ENCODE measurements at places on chromosomes 4 and X.

DNA sequence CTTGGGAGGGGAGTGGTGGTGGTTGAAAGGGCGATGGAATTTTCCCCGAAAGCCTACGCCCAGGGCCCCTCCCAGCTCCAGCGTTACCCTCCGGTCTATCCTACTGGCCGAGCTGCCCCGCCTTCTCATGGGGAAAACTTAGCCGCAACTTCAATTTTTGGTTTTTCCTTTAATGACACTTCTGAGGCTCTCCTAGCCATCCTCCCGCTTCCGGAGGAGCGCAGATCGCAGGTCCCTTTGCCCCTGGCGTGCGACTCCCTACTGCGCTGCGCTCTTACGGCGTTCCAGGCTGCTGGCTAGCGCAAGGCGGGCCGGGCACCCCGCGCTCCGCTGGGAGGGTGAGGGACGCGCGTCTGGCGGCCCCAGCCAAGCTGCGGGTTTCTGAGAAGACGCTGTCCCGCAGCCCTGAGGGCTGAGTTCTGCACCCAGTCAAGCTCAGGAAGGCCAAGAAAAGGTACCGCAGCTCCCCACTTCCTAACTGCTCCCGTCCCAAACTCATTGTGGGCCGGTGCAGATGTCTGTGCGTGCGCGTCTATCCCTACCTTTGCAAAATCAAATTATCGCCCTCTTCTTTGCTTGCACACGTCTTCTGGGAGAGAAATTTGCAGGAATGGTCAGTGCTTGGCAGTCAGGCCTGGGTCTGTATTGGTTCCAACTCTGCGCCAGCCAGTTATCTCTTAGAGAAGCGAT lies 533 bp downstream of the IL15 start:
- DNase-seq, result no peak

- DNase-seq, result no peak
Observed at GRCh38 chr4:48509543-48509942, 19.5 kb downstream of the ZAR1 start.

DNA sequence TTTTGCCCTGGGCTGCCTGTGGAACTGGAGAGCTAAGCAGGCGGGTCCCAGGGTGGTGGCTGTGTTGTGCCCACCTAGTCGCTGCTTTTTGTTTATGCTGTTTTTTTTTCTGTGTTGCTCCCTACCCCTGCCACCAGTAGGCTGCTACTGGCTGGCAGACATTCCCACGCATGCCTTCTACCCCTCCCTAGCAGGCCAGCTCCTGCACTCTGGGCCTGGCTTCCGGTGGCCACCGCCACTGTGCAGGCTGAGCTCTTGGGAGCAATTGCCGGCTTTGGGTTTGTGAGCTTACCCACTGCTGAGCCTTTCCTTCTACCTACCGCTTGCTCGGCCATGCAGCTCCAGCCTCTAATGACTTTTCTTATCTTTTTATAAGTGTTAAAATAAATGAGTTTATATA lies 57.6 kb downstream of the RBM46 start:
- DNase-seq, result no peak

- DNase-seq, result no peak
Observed at GRCh38 chrX:154419688-154420401, 8.5 kb downstream of the TAFAZZIN start.

DNA sequence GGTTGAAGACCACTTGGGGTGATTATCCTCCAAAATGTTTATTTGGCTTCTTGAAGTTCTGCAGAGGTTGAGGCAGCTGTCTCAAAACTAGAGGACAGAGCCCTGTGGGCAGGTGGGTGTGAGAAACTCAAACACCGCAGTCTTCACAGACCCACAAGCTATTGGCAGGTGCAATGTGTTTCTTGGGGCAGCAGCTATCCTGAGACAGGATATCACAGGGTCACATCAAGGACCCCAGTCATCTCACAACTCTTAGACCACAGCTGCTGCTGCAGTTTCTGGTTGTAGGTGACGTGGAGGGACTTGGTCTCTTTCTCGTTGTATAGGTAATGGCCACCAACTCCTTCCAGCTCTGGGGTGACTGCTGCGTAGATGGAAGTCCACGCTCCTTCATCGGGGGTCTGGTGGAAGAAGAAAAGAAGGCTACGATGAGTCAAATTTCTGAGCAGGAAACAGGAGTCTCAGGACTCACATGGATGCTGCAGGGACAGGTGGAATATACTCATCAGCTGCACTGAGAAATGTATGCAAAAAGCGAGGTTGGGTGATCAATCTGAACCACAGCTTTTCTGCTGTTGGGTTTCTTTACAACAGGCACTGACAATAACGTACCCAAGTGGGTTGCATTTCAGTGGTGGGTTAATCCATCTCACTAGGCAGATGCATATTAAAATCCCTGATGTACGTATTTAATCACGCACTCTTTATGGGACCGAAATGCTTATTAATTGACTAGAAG lies 279.8 kb downstream of the DHRSX start:
- DNase-seq, result no peak

- no peak for DNase-seq
Observed at GRCh38 chrX:151713849-151714248, 2.0 kb upstream of the FATE1 start.

DNA sequence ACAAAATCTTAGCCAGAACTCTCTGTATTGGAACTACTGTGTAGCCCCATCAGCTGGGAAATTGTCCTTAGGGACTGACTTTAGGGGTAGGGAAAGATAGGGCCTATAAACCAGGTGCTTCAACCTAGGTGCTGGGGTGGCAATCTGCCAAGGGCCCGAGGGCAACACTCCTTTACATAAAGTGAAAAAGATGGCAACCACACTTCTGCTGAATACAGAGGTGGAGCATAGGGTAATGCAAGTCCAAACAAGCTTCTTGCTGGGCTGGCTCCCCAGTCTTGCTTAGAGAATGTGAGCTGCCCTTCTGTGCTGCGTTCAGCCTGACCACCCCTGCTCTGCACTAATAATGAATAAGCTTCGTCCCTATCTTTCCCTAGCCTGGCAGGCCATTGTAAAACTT lies 9.8 kb downstream of the ZBTB33 start:
- no peak for DNase-seq

GRCh38 chr4:54446581-54446980 lies 211.2 kb upstream of the KIT start:
- DNase-seq, result no peak

DNA sequence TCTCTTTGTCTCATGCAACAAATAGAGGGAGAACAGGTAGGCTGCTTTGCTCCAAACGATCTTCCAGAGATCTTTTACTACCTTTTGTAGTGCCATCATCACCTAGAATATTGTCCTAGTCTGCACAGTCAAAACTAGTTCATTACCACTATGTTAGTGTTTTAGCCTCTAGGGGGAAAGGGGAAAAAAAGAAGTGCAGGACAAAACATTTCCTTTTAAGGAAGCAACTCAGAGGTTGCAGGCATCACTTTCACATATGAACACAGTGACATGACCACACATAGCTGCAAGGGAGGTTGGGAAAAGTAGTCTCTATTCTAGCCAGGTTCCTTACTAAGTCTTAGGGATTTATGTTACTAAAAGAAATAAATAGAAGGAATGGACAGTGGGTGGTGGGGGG lies 39.3 kb upstream of the RAP2C start:
- no peak for DNase-seq

DNA sequence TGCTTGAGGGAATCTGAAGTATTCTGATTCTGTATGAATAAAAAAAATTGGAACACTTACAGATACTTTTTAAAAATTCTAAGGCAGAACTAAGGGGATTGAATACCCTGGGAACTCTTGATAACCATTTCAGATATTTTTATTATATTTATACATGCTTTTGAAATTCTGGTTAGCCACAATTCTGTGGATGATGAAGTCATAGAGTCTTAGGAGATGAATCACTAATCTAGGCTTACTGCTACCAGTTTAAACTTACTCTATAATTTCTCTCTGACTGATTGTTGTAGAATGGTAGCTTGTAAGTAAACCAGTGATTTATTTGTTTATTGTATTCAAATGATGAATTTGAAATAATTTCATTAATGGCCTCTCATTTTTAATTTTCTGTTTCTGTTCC lies 11.4 kb upstream of the SLAIN2 start:
- DNase-seq, result no peak

DNA sequence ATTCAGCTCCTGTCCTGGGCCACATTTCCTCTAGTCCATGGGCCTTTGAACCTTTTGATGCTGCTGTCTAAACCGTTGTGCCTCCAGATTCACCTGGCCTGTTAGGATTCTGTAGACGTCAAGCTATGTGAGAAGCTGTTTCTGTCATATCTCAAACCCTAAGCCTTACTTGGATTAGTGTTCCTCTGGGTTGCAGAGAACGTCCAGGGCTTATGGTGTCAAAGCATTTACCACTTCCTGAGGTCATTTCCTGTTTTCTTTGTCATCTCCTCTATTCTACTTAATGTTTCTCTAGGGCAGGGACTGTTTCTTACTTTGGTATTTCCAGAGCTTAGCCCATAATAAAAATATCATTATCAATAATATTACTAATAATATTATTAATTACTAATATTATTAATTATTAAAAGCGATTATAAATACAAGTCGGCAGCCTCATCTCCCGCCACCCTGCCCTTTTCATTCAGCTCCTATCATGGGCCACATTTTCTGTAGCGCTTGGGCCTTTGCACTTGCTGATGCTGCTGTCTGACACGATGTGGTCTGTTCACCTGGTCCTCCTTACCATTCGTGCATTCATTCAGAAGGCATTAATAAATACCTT lies 19.1 kb downstream of the PRIMPOL start:
- no peak for DNase-seq

DNA sequence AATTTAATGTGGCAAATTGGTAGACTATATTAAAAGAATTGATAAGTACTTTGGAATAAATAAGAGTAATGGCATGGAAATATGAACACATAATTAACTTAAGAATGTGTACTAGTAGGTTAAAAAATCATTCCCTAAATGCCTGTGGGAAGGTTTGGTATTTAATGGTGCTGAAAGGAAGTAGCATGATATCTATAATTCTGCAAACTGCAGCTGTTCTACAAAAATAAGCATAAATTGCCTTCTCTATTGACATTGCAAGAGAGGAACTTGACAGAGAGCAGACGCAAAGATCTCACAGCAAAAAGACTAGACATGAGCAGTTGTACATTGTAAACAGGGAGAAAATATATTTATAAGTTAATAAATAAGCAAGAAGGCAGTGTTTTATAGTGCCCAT lies 752.5 kb upstream of the PCDH10 start:
- DNase-seq, result no peak

DNA sequence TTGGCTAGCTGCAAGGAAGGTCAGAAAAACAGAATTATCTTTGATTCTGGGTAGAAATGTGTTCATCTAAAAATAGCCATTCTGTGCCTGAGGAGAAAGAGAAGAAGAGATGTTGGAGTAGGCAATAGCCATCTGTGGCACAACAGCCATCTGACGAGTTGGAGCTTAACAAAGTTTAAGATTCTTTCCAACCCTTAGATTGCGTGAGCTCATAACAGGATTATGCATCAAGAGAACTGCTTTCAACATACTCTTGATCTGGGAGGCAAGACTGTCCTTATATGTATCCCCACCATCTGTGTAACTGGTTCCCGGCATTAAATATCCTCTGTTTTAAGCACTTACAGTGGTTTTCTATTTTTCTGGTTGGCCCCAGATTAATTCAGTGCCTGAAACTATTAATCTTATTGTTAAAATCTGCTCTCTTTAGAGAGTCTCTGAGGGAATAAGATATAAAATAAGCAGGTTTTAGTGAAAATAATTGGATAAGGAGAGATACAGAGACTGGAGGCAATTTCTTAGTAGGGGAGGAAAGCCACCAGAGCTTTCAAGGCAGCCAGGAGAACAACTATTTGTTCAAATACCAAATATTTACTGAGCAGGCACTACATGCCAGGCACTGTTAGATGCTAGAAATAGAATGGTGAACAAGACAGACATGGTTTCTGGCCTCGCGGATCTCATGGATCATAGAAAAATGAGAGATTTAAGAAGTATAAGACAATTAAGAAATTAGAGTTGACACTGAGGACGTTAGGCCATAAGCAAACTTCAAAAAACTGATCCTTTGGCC lies 398.0 kb downstream of the SMARCA1 start:
- DNase-seq, result no peak

- no peak for DNase-seq
Observed at GRCh38 chrX:55778322-55778721, 60.8 kb downstream of the RRAGB start.

GRCh38 chrX:154805696-154806091 lies 409 bp upstream of the MPP1 start:
- DNase-seq, result no peak

- DNase-seq, result no peak
Observed at GRCh38 chr4:6153874-6154273, 46.5 kb downstream of the JAKMIP1 start.

- no peak for DNase-seq
Observed at GRCh38 chrX:143663755-143664154, 27.9 kb upstream of the SLITRK4 start.

GRCh38 chr4:89303177-89303576 lies 4.4 kb downstream of the GPRIN3 start:
- no peak for DNase-seq

DNA sequence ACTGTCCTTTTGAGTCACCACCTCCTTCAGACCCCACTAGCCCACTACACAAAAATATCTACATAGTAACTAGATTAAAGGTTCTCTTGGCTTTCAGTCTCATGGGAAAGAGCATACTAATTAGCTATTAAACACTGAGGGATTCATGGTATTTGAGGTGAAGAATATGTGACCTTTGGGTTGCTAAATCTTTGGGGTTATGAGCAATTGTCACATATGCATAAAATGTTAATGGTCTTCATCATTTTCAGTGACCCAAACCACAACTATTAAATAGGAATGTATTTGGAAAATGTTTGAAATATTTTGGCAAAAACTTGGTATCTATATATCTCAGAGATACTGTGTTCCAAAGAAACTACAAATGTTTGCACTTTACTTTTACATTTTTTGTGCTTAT lies 365.1 kb downstream of the MAGEB5 start:
- no peak for DNase-seq

All from ovary (tissue), 10 donors.